ENCODE measurements at places on chromosomes 2 and 18. TPM values are rescaled to one million over a fixed set of nuclear protein-coding genes. Genes with fewer than 3 reads are reported as not detected.

PLEK gene
- 1.1 TPM for total RNA-seq

PHOSPHO2 gene
- total RNA-seq = 1.9 TPM

RGPD8 gene
- 11.1 TPM for total RNA-seq

SAG gene
- total RNA-seq = not detected

RIF1 gene
- total RNA-seq = 23.8 TPM

APLF gene
- 7.0 TPM for total RNA-seq

FKBP1B gene
- 7.0 TPM for total RNA-seq

AFTPH gene
- 25.5 TPM for total RNA-seq

NYAP2 gene
- total RNA-seq = not detected

NT5DC4 gene
- total RNA-seq = not detected

AQP12B gene
- not detected for total RNA-seq

PTRHD1 gene
- 28.2 TPM for total RNA-seq

ITM2C gene
- 110 TPM for total RNA-seq

FARSB gene
- 8.7 TPM for total RNA-seq

EVX2 gene
- under 0.01 TPM for total RNA-seq

HNRNPLL gene
- total RNA-seq = 35.7 TPM

AGXT gene
- not detected for total RNA-seq

CRYBA2 gene
- total RNA-seq = not detected

SNTG2 gene
- not detected for total RNA-seq

C1QL2 gene
- total RNA-seq = not detected

PCGF1 gene
- 19.9 TPM for total RNA-seq

MPV17 gene
- 68.0 TPM for total RNA-seq

GCG gene
- total RNA-seq = 0.14 TPM

MAP4K3 gene
- total RNA-seq = 40.1 TPM

FEV gene
- not detected for total RNA-seq

CCDC85A gene
- total RNA-seq = 0.09 TPM

VWC2L gene
- total RNA-seq = not detected

DNAJC27 gene
- 3.9 TPM for total RNA-seq

C2orf92 gene
- total RNA-seq = 1.5 TPM

TLX2 gene
- total RNA-seq = not detected

PPP1R1C gene
- total RNA-seq = 1.00 TPM

ONECUT2 gene
- under 0.01 TPM for total RNA-seq

TRAK2 gene
- 36.8 TPM for total RNA-seq

FAP gene
- 148 TPM for total RNA-seq

ANKRD62 gene
- total RNA-seq = not detected

EMILIN2 gene
- total RNA-seq = 26.5 TPM

APOB gene
- under 0.01 TPM for total RNA-seq

PDE11A gene
- total RNA-seq = under 0.01 TPM

LIMS4 gene
- 1.1 TPM for total RNA-seq

C2orf72 gene
- under 0.01 TPM for total RNA-seq

MYO7B gene
- not detected for total RNA-seq

DUSP19 gene
- 3.8 TPM for total RNA-seq

PTPRN gene
- 57.0 TPM for total RNA-seq

UPP2 gene
- total RNA-seq = not detected

TMEM200C gene
- 0.14 TPM for total RNA-seq

SLC5A7 gene
- not detected for total RNA-seq

FNDC4 gene
- total RNA-seq = 11.9 TPM

ZNG1B gene
- total RNA-seq = 44.0 TPM

ALLC gene
- total RNA-seq = not detected

SLC11A1 gene
- 0.14 TPM for total RNA-seq

XPO1 gene
- total RNA-seq = 177 TPM

TBC1D8 gene
- total RNA-seq = 18.9 TPM

STARD6 gene
- not detected for total RNA-seq

PLB1 gene
- 1.4 TPM for total RNA-seq

SLC9A2 gene
- not detected for total RNA-seq

GALNT14 gene
- not detected for total RNA-seq

C2orf15 gene
- not detected for total RNA-seq

OXER1 gene
- under 0.01 TPM for total RNA-seq

PDE6D gene
- 10.0 TPM for total RNA-seq

All from smooth muscle cell of bladder (primary cell).